Epithelial cell of esophagus (primary cell): ENCODE measurements at places on chromosomes 12 and 14.

- DNase-seq = no peak
Measured at GRCh38 chr14:76643887-76644286, 117.4 kb upstream of the VASH1 start.

DNA sequence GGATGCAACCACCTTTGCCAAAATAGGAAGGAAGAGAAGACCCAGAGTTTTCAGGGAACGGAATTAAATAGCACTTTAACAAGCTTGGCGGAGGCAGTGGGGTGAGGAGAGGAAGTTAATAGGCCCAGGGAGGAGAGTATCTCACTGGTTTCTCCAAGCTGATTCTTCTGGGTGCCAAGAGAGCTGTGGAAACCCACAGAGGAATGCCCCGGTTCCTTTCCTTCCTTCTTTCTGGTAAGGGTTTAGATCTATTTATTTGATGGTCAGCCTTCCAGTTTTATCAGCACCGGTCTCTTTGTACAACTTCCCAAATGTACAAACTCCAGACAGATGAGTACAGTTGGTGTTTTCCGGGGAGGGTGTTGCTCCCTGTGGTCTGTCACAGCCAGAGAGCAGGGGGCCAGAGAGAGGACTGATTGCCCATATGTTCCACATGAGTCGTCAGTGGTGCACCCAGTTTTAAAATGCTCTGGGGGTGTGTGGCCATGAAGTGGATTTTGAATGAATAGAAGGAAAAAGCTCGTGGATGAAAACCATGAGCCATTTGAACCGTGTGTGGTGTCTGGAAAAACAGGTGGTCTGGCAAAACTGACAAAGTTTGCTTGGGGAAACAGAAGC, 26.6 kb downstream of the PRKCH start:
- no peak for DNase-seq

GRCh38 chr12:132723015-132723763, 12.5 kb downstream of the PGAM5 start:
- DNase-seq = no peak

DNA sequence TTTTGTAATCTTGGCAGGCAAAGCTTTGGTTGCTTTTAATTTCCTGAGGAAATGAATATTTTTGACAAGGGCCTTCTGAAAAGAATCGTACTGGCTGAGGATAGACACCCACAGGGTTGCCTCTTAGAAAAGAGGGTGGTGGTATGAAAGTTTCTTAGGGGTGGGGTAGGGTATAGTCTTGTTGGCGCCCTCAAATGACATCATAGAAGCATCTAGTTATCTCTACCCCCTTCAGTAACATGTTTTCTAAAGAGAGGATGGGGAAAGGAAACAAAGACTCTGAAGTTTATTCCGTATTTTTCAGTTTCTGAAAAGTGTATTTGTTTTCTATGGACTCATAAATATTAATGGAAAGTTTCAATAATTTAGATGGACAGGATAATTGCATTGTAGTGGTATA, 13.7 kb downstream of the PRKCH start:
- DNase-seq = no peak

GRCh38 chr12:30110958-30111586, 327.3 kb upstream of the TMTC1 start:
- DNase-seq = peak; percentile 15

GRCh38 chr12:109720152-109720856, 6.7 kb downstream of the FAM222A start:
- no peak for DNase-seq

DNA sequence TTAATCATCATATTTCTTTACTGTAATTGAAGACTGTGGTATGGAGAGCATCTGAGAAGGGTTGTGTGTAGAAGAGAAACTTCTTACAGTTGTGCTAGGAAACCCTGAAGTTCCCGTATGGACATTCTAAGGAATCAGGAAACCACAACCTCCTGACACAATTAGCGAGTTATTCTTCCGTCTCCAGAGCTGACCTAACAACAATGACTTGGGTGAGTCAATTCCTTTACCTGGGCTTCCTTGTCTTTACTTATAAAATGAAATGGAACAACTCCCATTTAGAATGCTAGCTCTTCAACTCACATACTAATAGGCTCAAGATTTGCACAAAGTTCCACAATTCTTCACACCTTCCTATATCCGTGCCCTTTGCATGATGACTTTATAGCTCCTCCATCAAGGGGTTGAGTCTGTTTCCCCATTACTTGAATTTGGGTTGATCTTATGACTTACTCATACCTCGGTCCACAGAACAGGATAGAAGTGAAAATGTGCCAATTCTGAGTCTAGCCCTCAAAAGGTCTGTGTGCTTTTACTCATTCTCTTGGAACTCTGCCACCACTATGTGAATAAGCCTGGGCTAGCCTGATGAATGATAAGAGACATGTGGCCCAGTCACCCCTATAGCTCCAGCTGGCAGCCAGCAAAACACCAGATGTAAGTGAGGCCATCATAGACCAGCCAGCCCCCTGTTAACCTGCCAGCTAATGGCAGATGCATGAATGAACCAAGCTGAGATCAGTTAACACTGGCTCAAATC, 459.4 kb downstream of the ETNK1 start:
- DNase-seq = peak; percentile 99

- no peak for DNase-seq
Measured at GRCh38 chr14:71642715-71643114, 289.5 kb upstream of the RGS6 start.

DNA sequence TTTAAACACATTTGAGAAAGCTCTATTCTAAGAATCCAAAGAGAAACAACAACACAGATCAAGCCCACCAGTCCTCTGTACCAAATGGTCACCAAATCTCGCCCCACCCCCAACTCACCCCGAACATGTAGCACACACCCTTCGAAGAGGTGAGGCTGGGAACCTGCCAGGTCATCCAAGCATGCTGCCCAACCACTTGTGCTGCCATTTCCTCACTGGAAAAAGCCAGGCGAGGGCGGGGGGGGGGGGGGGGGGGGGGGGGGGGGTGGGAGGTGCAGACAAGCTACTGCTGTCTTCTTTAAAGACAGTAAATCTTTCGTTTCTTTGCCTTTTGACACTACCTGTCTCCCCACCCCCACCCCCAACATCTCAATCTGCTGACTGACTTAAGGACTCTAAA, 59.9 kb downstream of the SETD3 start:
- DNase-seq = peak; percentile 12

GRCh38 chr14:33369972-33370371, 431.3 kb downstream of the NPAS3 start:
- DNase-seq = no peak

- no peak for DNase-seq
Measured at GRCh38 chr14:45083617-45083975, 320 bp upstream of the PRPF39 start.

DNA sequence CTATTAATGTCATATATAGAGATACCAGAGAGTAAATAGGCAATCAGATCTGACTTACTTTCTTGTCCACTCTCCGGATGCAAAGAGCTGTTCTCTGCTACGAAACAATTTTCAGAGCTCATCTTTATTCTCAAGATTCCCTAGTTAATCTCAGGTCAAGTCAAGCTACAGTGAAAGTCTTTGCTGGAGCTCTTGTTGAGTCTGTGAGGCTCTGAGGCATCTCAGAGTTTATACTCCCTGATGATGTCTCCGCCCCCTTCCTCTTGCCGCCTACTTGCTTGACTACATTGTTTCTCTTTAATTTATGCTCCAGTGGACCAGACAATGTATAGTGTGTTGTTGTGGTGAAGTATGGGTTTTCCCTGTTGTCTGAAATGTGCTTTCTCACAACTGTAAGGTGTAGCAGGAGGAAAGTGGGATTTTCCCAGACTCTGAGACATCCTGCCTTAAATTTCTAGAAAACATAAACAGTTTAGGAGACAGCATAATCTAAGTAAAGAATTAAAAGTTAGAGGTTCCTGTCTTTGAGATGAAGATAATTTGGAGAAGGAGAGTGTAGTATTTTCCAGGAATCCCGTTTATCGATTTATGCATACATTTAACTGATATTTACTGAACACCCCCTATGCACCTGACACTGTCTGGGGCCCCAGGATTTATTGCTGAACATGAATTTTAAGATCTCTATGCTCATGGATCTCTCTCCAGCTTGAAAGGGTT, at the start of gene CD69:
CD69 (minus strand) TSS at position 203 of the 720 bp plus-strand sequence; CDS start at position 122, 81 bp downstream.
- no peak for DNase-seq
